Left ventricle myocardium inferior (tissue), 1 donor: ENCODE measurements at places on chromosomes 2 and 18.

- no peak for DNase-seq
These were observed 17.7 kb upstream of the SIX2 start for GRCh38 chr2:45026924-45027450.

DNA sequence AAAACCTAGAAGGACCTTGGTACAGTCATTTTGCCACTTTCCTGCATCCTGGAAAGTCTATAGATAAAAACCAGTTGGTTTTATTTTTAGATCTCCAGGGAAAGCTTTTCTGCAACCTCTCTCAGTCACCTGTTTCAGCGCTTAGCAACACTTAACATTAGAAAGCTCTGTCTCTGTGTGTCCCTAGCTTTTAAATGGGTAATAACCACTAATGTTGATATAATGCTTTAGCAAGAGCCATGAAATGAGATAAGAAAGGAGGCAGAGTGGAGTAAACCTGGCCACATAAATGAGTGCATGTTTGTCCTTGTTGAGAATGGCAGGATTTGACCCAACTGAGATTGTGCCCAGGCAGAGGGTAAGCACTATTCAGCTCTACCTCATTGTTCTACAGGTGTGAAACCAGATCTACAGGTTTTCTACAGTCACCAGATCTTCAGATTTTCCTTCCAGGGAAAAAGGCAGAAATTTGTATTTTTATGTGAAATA is 44.8 kb downstream of the MARCHF4 start:
- DNase-seq, result no peak

GRCh38 chr2:169362118-169362893 is at the start of gene LRP2:
LRP2 (minus strand) TSS chr2:169362534; CDS start chr2:169362399, 135 bp downstream.
- DNase-seq, result no peak

GRCh38 chr2:103176294-103176915 is 414.6 kb downstream of the TMEM182 start:
- no peak for DNase-seq

GRCh38 chr2:71694501-71695234 is 241.3 kb downstream of the DYSF start:
- no peak for DNase-seq

- peak; percentile 45 for DNase-seq
These were observed 318.5 kb downstream of the FBXO15 start for GRCh38 chr18:73829146-73829545.

DNA sequence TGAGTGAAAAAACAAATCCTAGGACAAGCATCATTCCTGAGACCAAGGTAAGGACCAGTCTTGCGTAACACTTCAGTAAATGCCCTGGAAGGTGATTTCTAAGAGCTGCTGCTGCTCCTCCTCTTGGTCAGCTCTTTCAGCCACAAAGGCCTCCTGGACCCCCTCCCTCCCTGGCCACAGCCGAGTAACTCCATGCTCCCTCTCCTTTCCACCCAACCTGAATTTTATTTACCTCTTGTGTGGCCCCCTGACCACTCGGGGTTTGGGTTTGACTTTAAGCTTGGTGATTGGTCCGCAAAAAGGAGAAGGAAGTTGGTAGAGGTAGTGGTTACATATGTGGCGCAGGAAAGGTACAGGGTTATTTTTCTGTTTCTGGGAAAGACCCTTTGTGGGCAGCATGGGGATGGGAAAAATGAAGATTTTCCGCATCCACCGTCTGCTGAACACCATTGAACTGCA is 9.2 kb downstream of the HTRA2 start:
- DNase-seq, result no peak

- DNase-seq, result no peak
These were observed 22.2 kb downstream of the ZNF521 start for GRCh38 chr18:25329783-25330182.

- DNase-seq, result no peak
These were observed 133.3 kb upstream of the NOSTRIN start for GRCh38 chr2:168669151-168669550.

DNA sequence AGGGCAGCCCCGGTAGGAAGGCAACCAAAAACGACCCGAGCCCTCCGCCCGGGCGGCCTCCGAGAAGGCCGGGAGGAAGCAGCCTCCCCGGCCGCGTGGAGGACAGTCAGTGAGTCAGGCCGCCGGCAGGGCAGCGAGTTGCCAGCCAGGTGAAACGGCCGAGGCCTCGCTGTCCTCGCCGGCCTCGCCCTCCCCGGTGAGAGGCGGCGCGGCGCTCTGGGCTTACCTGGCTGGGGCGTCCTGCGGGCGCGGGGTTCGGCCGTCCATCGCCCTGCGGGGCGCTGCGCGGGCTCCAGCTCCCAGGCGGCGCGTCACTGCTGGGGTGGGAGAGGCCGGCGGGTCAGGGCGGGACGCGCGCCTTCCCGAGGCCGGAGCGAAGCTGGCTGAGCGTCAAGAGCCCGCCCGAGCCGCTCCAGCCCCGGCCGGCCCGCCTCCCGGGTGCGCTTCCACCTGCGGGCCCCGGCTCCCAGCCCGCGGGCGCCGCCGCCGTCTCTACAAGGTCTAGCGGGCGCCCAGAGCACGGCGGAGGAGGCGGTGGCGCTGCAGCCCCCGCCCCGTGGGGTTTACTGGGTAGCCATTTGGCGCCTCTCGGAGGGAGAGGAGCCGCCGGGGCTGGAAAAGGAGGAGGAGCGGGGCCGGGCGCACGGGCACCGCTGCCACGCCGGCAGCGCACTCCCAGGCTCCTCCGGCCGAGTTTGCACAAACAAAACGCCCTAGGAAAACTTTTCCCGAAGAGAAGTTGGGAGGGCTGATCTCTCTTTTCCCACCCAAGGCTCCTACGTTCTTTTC is 499 bp downstream of the COBLL1 start:
- DNase-seq, result peak; percentile 84

DNA sequence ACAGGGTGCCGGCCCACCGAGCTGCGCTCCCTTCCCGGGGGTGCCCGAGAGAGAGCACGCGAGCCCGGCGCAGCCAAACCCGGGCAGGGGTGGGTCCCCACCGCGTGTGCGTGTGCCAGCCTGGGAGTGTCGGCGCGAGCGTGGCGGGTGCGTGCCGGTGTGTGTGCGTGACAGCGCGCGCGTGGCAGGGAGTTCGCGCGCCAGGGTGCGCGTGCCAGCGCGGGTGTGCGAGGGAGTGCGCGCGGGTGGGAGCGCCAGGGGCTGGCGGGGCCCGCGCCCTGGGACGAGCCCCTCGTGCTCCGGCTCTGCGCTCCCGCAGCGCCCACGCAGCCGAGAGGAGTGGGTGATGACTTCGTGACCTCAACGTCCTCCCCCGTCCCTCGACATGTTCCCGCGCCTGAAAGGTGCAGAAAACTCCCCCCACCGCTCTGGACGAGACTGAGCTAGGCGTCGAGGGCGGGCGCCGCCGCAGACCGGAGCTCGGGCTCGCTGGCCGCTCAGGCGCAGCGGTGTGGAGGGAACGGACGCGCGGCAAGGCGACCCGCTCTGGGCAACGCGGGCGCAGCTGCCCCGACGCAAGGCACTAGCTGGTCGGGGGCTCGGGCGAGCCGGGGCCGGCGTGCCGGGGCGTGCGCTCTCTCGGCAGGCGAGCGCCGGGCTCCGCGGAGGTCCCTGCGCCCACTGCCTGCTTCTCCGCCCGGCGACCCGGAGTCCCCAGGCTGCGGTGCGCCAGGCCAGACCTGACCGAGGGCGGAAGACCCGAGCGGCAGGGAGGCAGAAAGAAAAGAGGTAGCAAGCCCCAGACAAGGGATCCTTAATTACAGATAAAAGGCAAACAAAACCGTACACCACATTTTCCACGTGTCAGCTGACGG is 582.8 kb downstream of the ZEB2 start:
- peak; percentile 21 for DNase-seq

GRCh38 chr2:200159357-200159707 is 147.2 kb upstream of the SPATS2L start:
- DNase-seq, result no peak

GRCh38 chr2:168660870-168661862 is 141.3 kb upstream of the NOSTRIN start:
- peak; percentile 36 for DNase-seq

- DNase-seq, result no peak
These were observed 39.6 kb upstream of the RPL31 start for GRCh38 chr2:100962366-100963025.

DNA sequence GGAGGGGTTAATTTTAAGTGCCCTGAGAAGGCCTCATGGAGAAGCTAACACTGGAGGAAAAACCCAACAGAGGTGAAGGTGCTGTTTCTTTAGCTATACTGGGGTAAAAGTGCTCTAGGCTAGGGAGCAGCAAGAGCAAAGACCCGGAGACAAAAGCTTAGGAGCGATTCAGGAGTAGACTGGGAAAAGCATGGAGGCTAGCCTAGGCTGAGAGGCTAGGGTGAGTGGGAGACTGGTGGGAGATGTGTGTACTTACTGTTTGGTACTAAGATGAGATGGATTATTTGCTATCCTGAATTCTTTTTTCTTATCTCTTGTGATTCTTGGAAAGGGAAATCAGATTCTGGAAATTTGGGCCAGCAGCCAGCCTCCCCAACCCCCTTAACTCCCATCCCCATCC is 2.0 kb downstream of the GIGYF2 start:
- DNase-seq, result no peak

- DNase-seq, result no peak
These were observed 65.8 kb downstream of the KCTD1 start for GRCh38 chr18:26482569-26482968.

- no peak for DNase-seq
These were observed 49.7 kb downstream of the RDH14 start for GRCh38 chr2:18510775-18511174.

DNA sequence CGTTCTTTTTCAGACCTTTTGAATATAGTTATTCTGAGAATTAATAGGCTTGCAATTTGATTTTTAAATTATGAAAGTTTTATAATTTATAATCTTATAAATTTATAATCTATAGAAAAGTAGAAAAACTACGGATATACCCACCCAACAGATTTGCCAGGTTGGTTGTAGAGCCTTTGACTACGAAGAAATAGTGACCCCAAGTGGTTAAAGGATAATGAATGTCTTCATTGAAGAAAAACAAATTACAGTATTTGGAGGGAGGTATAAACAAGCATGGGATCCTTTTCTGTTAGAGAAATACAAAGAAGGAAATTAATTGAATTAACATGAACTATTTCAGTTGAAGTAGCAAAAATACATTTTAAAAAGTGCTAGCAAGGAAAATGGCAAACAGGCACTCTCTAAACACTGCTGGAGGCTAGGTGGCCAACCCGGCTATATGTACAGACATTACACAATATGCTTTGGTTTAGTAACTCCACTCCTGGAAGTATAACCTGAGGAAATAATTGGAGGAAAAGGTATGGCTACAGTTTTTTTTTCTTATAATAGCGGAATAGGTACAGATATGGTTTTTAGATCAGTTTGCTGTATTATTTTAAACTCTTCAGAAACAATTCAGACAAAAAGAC is 110.9 kb downstream of the MIB1 start:
- no peak for DNase-seq

GRCh38 chr2:12718015-12718671 is 1.4 kb downstream of the TRIB2 start:
- no peak for DNase-seq

- no peak for DNase-seq
These were observed 17.4 kb downstream of the KCNH7 start for GRCh38 chr2:162821176-162821575.

GRCh38 chr2:32904751-32905150 is 42.0 kb upstream of the LTBP1 start:
- DNase-seq, result no peak

DNA sequence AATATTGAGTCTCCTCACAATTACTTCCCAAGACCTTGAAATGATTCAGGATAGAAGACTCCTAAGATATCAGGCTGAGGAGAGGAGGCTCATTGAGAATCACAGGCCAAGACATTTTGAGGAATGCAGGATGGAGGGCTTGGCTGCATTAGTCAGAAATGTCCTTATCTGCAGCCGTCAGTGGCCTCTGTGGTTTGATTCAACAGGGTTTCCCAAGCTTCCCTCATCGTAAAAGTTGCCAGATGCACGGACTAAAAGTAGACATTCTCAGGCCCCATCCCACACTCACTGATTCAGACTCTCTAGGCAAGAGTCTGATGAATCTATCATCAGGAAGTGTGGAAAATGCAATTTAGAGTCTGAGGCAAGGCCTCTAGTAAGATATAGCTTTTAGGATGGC is 34.0 kb upstream of the TMEM178A start:
- no peak for DNase-seq

- DNase-seq, result no peak
These were observed 79.6 kb downstream of the ROCK2 start for GRCh38 chr2:11264818-11265217.

DNA sequence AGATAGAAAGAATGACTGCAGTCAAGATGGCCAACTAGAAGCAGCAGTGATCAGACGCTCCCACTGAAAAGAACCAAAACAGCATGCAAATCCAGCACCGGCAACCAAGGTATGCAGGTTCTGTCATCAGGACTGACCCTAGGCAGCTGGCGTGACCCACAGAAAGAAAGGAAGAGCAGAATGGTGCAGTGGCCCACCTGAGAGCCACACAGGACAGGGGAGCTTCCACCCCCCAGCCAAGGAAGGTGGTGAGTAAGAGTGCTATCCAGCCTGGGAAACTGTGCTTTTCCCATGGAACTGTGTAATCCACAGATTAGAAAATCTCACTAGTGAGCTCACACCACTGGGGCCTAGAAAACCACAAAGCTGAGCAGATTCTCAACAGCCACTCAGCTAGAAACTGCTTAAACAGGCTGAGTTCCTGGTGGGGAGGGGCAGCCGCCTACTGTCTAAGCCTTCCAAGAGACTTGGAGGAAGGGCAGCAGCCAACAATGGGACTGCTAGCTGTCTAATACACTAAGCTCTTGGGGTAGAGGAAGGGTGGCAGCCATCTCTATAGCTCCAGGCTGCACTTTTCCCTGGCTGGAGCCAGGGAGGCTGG is 127.9 kb downstream of the EVA1A start:
- DNase-seq, result no peak

- peak; percentile 33 for DNase-seq
These were observed 137.7 kb downstream of the IRS1 start for GRCh38 chr2:226661789-226662545.

GRCh38 chr2:142180820-142181533 is 50.2 kb upstream of the LRP1B start:
- DNase-seq, result no peak

- DNase-seq, result no peak
These were observed 7.9 kb upstream of the KCNIP3 start for GRCh38 chr2:95289253-95289652.

DNA sequence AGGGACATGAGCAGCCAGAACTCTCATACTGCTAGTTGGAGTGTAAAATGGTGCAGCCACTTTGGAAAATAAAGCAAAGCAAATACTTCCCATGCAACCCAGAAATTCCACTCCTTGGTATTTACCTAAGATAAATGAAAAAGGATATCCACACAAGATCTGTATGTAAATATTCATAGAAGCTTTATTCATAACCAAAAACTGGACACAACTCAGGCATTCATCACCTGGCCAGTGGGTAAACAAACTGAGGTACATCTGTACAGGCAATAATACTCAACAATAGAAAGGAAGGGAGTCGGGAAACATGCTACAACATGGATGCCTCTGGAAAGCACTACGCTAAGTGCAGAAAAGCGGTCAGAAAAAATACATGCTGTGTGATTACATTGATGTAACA is 2.5 kb upstream of the LOXHD1 start:
- no peak for DNase-seq

GRCh38 chr2:1153920-1154319 is 203.3 kb downstream of the SNTG2 start:
- peak; percentile 75 for DNase-seq
